Stimulated activated CD8-positive, alpha-beta memory T cell treated with anti-CD3 and anti-CD28 coated beads, Interleukin-7, amount 100 ng/mL, for 24 hours (primary cell): ENCODE measurements at places on chromosomes 3 and 15.

- no peak for DNase-seq
Observed at GRCh38 chr3:45914362-45915058, 28.2 kb downstream of the CCR9 start.

DNA sequence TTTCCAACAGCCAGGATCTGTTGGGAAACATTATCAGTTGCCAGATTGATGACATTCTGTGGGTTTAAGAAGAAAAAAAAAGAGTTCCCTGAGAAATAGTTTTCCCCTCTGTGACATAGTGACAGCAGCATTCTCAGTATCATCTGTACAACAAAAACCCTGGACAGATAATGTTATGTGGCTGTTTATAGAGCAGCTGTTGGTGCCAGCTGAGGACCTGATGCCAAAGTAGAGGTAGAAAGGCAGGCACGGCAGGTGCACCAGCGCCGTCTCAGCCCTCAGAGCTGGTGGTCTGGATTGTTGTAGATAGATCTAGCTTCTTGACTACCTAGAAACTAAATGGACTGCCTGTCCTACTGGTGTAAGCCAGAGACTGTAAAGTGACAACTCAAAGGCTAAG, 56.2 kb upstream of the FILIP1L start:
- no peak for DNase-seq

DNA sequence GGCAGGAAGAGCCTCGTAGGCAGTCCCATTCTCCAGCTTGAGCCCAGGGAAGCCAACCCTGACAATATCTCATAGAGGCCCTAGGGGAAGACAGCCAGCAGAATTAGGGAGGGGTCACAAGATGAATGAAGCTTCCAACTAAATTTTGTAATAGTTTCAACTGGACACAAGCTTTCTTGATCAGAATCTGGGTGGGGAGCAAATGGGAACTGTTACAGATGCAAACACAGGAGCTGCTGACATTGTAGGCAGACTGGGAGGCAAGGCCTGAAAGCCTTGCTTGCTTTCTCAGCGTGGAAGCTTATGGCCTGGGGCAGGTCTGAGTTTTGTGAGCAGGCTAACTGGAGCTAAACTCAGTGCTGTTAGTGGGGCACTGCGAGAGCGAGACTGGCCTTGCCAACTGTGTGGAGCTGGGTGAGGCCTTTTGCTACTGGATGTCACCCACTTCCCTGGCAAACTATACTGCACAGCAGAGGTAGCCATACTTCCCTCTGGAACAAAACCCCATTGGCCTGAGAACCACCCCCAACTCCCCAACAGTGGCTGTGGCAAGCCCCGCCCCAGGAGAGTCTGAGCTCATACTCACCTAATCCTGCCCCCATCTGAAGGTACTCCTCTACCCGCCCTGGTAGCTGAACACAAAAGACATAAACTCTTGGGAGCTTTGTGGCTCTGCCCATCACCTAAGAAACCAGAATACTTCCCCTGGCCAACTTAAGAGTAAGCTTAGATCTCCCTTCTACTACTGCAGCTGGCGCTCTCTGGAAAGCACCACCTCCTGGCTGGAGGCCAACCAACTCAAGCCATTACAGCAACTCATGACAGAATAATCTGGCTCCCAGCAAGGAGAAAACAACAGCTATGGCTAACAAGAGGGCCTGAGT, 42.9 kb downstream of the CFAP20DC start:
- DNase-seq: no peak

- DNase-seq: no peak
Observed at GRCh38 chr3:32414522-32415202, 23.0 kb downstream of the CMTM7 start.

DNA sequence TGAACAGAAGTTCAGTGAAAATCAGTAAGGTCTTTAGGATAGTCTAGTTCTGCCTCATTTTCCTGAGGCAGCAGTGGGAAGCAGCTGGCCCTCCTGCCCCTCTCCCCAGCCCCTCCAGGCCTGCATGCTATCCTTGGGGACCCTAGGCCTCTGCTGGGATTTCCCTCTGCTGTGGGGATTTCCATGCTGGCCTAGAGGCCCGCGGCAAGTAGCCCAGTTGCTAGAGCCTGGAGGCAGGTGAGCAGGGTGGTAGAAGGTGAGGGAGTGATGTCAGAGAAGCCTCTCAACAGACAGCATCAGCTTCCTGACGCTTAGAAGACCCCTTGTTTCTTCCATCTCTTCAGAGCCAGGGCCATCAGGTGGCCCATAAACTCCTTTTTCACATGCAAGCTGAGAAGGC, 305.8 kb upstream of the THBS1 start:
- no peak for DNase-seq

GRCh38 chr15:51163843-51164242, 69.1 kb upstream of the TNFAIP8L3 start:
- DNase-seq: no peak

DNA sequence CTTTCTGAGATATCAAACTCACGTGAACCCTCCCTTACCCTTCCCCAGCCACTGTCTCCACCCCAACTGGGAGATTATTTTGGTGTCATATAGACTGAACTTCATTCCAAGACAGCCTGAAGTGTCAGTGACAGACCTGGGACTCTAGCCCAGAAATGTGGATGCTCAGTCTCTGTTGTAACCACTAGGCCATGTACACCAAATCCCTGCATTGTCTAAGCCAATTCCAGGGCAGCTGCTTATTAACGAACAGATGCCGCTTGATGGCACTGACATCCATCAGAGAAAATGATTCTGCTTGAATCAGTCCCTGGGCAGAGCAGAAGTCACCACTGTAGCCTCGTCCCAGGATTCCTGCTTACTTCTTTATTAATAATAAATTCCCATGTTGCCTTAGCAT, 305.5 kb downstream of the GRM7 start:
- DNase-seq: no peak

- no peak for DNase-seq
Observed at GRCh38 chr3:187777331-187777941, 32.2 kb upstream of the BCL6 start.

- no peak for DNase-seq
Observed at GRCh38 chr3:115517457-115518050, 105.8 kb upstream of the GAP43 start.

DNA sequence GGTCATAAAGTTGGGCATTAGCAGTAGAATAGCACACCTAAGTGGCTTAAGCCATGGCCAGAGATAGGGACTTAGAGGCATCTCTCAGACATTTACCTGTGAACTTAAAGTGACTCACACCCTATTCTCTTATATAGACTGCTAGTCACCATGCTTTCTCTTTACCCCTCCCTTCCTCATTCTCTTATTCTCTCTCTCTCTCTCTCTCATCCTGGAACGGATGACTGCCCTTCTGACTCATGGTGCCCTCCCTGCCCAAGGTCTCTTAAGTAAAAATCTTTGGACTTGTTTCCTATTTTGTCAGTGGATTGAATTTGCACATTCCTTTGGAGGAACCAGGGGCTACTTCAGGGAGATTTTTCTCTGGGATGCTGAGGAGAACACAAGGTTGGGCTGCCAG, 58.8 kb downstream of the NPAP1 start:
- no peak for DNase-seq

GRCh38 chr15:41780266-41780665, 6.0 kb downstream of the MAPKBP1 start:
- no peak for DNase-seq

DNA sequence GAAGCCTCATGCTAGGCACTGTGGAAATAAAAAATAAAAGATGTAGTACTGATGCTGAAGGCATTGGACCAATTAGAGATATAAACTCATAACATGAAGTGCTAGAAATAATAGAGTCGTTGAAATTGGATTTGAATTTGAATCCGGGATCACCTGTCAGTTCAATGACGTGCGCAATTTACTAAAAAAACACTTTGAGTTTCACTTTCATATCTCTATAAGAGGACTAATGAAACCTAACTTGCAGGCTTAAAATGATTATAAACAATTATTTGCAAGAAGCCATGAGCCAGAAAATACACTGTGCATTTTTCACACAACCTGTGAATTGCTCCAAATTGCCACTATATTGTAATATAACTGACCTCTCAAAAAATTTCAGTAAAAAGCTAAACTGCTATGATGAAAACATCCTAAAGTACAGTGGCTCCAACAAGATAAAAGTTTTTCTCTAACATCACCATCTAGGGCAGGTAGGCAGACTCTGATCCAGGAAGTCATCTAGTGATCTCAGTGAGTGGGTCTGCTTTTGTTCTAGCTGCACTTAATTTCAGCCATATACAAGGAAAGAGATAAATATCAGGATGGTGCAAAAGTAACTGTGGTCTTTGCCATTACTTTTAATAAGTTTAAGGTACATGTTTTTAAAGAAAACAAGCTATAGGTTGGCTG, 440.2 kb downstream of the CNTN6 start:
- no peak for DNase-seq

DNA sequence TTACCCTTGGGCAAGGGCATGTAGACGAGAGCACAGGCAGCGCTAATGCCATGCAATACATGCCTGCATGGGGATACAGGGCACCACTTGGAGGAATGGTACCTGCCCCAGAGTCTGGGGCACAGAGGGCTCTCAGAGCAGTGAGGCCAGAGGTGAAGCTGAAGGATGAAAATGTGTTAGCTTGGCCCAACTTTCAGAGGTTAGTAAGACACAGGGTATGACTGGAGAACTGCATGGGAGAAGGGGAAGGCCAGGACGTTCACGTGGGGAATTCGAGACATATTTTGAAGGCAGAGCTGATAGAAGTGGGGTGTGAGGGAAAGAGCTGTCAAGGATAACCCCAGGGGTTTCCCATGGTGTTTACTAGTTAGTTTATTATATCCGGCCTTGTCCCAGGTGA, 19.6 kb downstream of the CSRNP1 start:
- no peak for DNase-seq

DNA sequence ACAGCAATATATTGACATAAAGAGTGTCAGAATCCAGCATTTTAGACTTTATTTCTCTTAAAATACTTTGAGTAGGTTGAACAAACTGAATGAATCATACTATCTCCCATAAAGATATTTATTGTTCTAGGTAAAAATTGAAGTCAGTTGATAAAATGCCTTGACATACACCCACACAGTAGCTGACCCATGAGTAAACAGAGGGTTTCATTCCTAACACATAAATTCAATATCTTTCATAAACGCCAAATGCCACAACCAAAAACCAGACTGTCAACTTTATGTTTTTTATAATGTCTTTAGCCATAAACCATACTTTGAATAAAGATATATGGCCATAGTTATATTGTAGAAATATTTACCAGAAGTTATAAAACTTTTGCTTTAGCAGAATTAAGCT, 742.4 kb downstream of the NAALADL2 start:
- DNase-seq: no peak

DNA sequence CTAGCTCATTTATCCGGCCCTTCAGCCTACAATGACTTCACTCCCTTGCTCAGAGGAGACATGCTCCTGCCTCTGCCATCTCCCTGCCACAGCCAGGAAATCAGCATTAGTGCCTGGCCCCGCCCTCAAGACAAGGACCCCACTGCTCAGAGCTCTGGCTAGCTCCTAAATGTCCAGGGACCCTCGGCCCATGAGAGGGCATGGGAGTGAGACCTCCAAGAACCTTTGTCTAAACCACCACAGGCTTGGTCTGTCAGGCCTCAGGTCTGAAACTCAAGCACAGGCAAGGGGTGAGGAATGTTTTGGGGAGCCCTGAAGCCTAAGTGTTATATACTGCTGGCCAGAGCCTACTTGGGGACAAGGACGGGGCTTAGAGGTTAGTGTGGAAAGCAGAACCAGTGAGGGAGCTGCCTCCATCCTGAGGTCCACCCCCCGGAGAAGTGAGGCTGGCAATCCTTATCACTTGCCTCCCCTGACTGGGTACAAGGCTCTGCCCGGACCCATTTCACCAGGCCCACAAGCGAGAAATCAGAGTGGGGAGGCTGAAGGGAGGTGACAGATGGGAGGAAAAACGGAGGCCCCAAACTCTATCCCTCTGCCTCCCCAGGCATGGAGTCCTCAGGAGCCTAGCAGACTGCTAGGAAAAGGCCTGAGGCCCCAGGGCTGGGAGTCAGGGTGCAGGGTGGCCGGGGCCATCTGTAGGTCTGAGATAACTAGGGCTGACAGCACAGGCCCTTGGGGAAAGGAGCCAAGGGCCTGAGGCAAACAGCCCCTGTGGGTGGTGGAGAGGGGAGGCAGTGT, 18.8 kb downstream of the SHF start:
- DNase-seq: no peak

DNA sequence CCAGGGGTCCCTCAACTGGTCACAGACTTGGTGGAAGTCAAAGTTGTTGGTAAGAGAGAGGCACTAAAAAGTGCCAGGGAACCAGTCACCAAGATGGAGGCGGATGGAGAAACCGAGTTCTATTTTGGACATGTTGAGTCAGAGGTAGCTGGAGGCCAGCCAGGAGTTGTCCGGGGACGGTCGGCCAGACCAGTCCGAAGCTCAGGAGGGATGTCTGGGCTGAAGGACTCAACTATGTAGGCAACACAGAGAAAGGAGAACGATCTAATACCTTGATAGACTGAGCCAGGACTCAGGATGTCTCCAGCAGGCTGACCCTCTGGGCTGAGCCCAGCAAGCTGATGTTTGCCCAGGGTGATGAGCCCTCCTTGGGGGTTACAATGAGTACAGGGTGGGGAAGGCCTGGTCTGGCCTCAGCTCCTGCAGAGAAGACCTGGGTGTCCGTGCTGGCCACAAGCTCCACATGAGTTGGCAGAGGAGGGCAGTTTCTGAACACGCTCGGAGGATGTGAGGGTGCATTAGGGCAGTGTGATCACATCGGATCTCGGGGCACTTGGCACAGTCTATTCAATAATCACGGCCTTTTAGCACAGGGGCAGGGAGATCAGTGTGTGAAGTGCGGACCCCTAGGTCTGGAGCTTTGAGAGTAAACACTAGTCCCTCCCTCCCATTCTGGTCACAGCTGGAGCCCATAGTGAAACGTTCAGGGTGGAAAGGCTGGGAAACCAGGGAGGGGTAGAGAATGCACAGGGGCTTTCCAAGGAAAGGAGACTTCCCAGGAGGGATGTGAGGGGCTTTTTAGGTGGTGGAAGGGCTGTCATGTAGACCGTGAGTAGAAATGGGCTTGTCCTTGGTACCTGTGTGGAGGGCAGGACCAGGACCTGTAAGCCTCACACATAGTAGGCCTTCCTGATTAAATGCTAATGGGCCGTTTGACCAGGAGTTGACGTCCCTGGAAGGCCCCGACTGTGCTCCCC, 111.9 kb downstream of the ETFA start:
- DNase-seq: no peak

DNA sequence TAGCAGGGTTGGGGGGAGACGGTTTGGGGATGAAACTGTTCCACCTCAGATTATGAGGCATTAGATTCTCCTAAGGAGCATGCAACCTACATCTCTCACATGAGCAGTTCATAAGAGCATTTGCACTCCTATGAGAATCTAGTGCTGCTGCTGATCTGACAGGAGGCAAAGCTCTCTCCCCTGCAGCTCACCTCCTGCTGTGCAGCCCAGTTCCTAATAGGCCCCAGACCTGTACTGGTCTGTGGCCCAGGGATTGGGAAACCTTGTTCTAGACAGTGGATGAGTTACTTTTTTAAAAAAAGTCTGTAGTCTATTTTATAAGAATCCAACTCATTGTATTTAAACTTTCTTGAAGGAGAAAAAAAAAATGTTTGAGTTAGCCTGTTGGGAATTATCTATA, 100.0 kb downstream of the HHLA2 start:
- no peak for DNase-seq

GRCh38 chr15:89724621-89725020, 26.4 kb downstream of the MESP1 start:
- DNase-seq: no peak
